Endothelial cell (in vitro differentiated cells): ENCODE measurements at places on chromosomes 5 and 9.

- peak; percentile 47 for DNase-seq
These were observed 8.3 kb downstream of the OTP start for GRCh38 chr5:77630114-77630680.

DNA sequence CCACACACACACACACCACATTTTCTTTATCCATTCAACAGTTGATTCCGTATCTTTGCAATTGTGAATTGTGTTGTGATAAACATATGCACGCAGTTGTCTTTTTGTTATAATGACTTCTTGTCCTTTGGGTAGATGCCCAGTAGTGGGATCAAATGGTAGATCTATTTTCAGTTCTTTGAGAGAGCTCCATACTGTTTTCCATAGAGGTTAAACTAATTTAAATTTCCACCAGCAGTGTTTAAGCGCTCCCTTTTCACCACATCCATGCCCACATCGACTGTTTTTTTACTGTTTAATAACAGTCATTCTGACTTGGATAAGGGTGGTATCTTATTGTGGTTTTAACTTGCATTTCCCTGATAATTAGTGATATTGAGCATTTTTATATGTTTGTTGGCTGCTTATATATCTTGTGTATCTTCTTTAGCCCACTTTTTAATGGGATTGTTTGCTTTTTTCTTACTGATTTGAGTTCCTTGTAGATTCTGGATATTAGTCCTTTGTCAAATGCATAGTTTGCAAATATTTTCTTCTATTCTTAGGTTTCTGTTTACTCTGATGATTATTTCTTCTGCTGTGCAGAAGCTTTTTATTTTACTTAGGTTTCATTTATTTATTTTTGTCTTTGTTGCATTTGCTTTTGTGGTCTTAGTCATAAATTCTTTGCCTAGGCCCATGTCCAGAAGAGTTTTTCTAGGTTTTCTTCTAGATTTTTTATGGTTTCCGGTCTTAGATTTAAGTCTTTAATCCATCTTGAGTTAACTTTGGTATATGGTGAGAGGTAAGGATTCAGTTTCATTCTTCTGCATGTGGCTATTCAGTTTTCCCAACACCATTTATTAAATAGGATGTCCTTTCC, 82.4 kb downstream of the SH3RF2 start:
- DNase-seq = no peak

DNA sequence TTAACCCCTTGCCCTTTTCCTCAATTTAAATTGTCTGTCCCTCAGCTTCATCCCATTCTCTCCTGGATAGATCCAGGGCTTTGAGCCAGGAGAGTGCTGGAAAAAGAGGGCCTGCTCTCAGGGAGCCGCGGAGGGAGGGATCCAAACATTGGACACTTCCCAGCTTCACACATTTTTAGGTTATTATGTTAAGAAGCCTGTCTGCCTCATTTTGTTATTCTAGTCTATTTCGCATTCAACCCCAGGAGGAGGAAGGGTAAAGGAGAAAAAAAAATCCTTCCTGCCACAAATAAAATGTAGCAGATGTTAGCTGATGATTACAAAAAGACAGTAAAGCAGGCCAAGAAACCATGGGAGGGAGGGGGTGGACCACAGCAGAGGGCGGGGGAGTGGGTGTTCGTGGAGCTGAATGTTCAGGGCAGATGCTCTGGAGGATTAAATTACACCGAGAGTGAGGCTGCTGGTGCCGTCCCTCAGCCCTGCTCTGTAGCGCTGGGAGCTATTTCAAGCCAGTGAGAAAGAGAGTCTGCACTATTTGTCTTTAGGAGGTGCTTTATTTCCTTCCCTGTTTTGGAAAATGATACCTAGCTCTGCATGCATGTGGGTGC, 60.6 kb upstream of the ZFR start:
- peak; percentile 25 for DNase-seq

- DNase-seq = no peak
These were observed 124.5 kb downstream of the GDNF start for GRCh38 chr5:37715361-37715760.

- no peak for DNase-seq
These were observed 36.3 kb upstream of the OTULINL start for GRCh38 chr5:14545308-14545707.
